ENCODE measurements at places on chromosomes 7 and 10.
A peak's percentile ranks its signal among the peaks of the same experiment; 100 is the strongest.

- no peaks in the 10 kb centered on the region for H3K4me1 ChIP-seq
- H3K27ac ChIP-seq: no peak overlapping the region
- H3K4me3 ChIP-seq: no peak overlapping the region
- H3K36me3 ChIP-seq: no peaks in the 10 kb centered on the region
- DNase-seq: no peak
These were observed 636.0 kb upstream of the TPK1 start for GRCh38 chr7:145471883-145472282.

GRCh38 chr7:94050046-94050445, 45.9 kb upstream of the BET1 start:
- H3K4me3 ChIP-seq: no peak overlapping the region
- H3K27me3 ChIP-seq: no peaks in the 10 kb centered on the region
- DNase-seq: peak; percentile 47
- 0 out of 2 replicates have a peak, but pooled peaks cover 3% of the 10 kb centered on the region for H3K4me1 ChIP-seq
- no peak overlapping the region for H3K27ac ChIP-seq

DNA sequence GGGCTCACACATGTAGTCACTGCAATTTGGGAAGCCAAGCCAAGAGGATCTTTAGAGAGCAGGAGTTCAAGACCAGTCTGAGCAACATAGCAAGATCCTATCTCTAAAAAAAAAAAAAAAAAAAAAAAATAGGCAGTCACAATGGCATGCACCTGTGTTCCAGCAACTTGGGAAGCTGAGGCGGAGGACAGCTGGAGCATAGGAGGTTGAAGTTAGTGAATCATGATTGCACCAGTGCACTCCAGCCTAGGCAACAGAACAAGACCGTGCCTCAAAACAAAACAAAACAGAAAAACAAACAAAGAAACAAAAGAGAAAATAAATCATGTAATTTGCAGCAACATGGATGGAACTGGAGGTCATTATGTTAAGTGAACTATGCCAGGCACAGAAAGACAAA, 33.6 kb upstream of the BICC1 start:
- H3K4me1 ChIP-seq: 0 out of 2 replicates have a peak, but pooled peaks cover 4% of the 10 kb centered on the region
- DNase-seq: no peak
- H3K4me3 ChIP-seq: no peak overlapping the region
- H3K27me3 ChIP-seq: no peaks in the 10 kb centered on the region
- no peaks in the 10 kb centered on the region for H3K36me3 ChIP-seq
- H3K27ac ChIP-seq: no peak overlapping the region

DNA sequence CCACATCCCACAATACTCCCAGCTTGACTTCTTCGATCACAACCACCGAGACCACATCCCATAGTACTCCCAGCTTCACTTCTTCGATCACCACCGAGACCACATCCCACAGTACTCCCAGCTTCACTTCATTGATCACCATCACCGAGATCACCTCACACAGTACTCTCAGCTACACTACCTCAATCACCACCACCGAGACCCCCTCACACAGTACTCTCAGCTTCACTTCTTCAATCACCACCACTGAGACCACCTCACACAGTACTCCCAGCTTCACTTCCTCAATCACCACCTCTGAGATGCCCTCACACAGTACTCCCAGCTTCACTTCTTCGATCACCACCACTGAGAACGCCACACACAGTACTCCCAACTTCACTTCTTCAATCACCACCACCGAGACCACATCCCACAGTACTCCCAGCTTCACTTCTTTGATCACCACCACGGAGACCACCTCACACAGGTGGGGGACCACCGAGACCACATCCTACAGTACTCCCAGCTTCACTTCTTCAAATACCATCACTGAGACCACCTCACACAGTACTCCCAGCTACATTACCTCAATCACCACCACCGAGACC, 8.6 kb downstream of the MUC3A start:
- no peaks in the 10 kb centered on the region for H3K36me3 ChIP-seq
- DNase-seq: no peak
- no peaks in the 10 kb centered on the region for H3K4me1 ChIP-seq

GRCh38 chr7:29289156-29290021, 94.8 kb downstream of the CHN2 start:
- no peaks in the 10 kb centered on the region for H3K27me3 ChIP-seq
- DNase-seq: no peak
- H3K36me3 ChIP-seq: no peaks in the 10 kb centered on the region
- no peaks in the 10 kb centered on the region for H3K4me1 ChIP-seq

- no peaks in the 10 kb centered on the region for H3K4me1 ChIP-seq
- no peaks in the 10 kb centered on the region for H3K36me3 ChIP-seq
These were observed 186.0 kb downstream of the SEMA3D start for GRCh38 chr7:85000735-85001350.

- H3K36me3 ChIP-seq: no peaks in the 10 kb centered on the region
- no peak overlapping the region for H3K27ac ChIP-seq
- H3K27me3 ChIP-seq: no peaks in the 10 kb centered on the region
These were observed 69.3 kb downstream of the MYOF start for GRCh38 chr10:93412801-93413200.

- H3K4me1 ChIP-seq: no peaks in the 10 kb centered on the region
- no peak overlapping the region for H3K4me3 ChIP-seq
- H3K27me3 ChIP-seq: peaks cover 8% of the 10 kb centered on the region
- no peaks in the 10 kb centered on the region for H3K36me3 ChIP-seq
- DNase-seq: no peak
These were observed 44.4 kb upstream of the SHH start for GRCh38 chr7:155856656-155857055.

- H3K4me1 ChIP-seq: no peaks in the 10 kb centered on the region
- H3K27me3 ChIP-seq: no peaks in the 10 kb centered on the region
- no peak overlapping the region for H3K27ac ChIP-seq
- no peak for DNase-seq
- no peaks in the 10 kb centered on the region for H3K36me3 ChIP-seq
- H3K4me3 ChIP-seq: no peak overlapping the region
These were observed 528.9 kb upstream of the NRP1 start for GRCh38 chr10:33863352-33863751.
